ENCODE measurements at places on chromosomes 3 and 15.

DNA sequence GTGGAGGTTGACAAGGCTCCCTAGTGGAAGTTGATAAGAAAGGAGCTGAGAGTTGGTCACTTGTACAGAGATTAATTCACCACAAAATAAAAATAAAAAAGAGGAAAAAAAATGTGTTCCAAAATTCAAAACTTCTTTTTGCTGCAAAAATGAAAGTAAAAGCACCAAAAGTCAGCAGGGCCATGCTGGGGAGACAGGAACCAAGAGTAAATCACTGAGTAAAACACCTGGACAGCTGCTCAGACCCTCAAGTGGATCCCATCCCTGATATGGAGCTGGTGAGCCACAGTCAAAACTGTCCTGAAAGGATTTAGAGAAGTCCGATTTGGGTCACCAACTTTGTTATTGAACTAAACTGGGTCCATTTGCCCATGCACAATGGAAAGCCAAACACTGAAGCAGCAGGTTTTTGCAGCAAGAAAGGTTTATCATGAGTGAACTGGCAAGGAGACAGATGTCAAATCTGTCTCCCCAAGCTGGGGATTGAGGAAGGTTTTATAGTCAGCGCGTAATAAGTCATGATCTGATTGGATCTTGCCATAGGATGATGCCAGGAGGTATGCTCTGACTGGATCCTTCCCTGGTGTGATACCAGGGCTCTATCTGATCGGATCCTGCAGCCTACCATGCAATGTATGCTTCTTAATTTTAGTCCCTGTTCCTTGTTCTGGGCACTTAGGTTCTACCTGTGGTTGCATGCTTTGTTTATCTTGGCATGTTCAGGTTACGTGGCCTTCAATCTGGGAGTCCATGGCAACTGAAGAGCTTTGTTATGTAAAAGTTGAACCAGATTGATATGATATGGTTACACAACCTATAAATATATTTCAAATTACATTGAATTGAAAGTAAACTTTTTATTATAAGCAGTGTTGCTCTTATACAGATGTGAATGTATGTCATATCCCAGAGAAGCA, 313.2 kb downstream of the POLQ start:
- DNase-seq: no peak

GRCh38 chr3:184426691-184427141, 46.9 kb downstream of the CHRD start:
- no peak for DNase-seq

GRCh38 chr15:52862677-52863076, 72.5 kb upstream of the ONECUT1 start:
- DNase-seq: no peak

DNA sequence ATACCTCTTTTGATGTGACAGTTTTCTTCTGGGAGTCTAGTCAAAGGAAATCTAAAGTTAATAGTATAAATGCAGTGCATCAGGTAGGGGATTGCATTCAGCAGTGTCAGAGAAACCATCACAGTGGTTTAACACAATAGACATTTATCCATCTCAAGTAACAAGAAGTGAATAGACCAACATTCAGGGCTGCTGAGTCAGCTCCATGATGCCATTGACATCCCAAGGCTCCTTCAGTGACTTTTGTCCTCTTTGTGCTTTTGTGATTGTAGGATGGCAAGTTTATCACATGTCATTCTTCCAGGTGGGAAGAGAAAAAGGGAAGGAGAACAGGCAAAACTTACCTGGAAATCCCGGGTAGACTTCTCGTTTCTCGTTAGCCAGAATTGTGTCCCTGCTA, 158.3 kb downstream of the TMEM108 start:
- no peak for DNase-seq

DNA sequence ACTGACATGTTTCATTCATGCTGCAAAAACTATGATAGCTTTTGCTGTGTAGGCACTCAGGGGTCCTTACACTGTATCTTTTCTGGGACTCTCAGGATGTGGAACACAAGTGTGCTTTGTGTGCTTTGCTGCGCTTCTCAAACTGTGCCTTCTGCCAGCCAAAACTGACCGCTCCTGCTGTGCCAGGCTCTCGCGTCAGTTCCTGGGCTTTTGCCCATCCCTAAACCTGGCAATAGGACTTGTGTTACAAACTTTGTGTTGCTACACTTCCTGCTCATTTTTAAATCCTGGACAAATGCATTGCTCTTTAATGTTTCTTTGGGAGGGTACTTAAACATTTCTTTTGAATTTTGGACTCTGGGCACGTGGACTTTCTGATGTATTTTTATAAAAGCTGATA, 60.3 kb downstream of the DIPK2A start:
- no peak for DNase-seq

DNA sequence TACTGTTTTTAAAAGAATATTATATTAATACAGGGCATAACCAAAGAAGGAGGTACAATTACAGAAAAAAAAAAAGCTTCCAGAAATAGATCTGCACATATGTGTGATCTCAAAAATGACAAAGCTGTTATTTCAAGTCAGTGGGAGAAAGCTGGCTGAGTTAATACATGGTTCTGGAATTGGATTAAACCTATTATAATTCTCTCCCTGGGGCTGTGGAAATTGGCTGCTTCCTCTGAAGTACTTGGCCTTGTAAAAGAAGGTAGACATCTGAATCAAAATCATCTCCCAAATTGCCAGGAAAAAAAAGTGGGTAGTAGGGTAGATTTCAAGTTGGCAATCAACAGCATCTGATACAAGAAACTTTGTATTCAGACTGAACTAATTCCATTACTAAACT, 723.9 kb upstream of the ALCAM start:
- no peak for DNase-seq

- no peak for DNase-seq
Observed at GRCh38 chr3:42375121-42375800, 35.1 kb downstream of the LYZL4 start.

DNA sequence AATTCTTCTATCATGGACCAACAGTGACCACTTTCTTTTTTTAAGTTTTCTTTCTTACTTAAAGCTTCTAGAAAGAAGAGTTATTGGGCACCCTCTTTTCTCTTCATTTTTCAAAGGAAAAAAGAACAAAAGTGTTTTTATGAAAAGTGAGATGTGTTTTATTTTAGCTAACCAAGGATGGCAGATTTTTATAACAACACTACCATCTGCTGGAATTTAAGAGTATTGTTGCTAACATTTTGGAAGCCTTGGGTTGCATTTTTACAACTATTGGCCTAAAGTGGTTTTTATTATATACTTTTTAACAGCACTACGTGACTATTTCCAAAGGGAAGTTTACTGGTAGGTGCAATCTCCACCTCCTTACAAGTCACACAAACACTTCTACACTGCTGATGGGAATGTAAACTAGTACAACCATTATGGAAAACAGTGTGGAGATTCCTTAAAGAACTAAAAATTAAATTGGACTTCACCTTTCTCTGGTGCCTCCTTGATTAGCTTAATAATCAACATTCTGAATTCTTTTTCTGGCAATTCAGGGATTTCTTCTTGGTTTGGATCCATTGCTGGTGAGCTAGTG, 237.7 kb upstream of the AGTR1 start:
- no peak for DNase-seq

DNA sequence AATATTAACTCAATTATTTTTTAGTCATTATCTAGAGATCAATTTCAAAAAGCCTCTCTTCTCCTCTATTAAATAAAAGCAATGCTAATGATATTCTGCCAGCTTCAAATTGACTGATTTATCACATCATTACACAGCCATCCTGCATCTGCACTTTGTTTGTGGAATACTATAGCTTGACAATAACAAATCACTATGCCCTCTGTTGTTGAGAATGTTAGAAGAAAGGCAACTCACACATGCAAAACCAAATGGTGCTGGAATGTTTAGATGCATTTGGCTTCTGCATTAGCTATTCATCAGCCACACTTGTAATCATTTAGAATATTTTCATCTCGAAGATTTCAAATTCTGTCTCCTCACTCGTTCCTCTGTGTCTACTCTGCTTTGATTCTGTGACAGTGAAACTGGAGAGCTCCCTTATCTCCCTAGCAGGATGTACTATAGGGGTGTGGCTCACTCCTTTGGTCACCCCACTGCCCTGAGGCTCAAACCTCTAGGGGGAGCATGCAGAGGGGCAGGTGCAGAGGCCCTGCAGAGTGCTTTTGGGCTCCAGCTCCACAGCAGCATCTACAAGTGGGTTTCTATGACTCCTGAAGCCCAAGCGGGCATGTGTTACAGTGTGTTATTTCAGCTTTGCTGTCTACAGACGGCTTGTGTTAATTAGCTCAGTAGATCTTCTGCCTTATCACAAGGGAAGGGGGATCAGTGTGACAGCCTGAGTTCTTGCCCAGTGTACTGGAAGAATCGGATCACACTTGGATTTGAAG, 454.1 kb upstream of the BCHE start:
- DNase-seq: no peak
